ENCODE measurements at places on chromosomes 16 and 17.

- DNase-seq, result no peak
Observed at GRCh38 chr16:11852092-11852809, 909 bp upstream of the RSL1D1 start.

- DNase-seq, result peak; percentile 34
Observed at GRCh38 chr17:75153780-75154194, 525 bp downstream of the JPT1 start.

- no peak for DNase-seq
Observed at GRCh38 chr16:70493802-70494201, 29.6 kb downstream of the COG4 start.

GRCh38 chr17:15078570-15078969 lies 186.6 kb downstream of the PMP22 start:
- no peak for DNase-seq

DNA sequence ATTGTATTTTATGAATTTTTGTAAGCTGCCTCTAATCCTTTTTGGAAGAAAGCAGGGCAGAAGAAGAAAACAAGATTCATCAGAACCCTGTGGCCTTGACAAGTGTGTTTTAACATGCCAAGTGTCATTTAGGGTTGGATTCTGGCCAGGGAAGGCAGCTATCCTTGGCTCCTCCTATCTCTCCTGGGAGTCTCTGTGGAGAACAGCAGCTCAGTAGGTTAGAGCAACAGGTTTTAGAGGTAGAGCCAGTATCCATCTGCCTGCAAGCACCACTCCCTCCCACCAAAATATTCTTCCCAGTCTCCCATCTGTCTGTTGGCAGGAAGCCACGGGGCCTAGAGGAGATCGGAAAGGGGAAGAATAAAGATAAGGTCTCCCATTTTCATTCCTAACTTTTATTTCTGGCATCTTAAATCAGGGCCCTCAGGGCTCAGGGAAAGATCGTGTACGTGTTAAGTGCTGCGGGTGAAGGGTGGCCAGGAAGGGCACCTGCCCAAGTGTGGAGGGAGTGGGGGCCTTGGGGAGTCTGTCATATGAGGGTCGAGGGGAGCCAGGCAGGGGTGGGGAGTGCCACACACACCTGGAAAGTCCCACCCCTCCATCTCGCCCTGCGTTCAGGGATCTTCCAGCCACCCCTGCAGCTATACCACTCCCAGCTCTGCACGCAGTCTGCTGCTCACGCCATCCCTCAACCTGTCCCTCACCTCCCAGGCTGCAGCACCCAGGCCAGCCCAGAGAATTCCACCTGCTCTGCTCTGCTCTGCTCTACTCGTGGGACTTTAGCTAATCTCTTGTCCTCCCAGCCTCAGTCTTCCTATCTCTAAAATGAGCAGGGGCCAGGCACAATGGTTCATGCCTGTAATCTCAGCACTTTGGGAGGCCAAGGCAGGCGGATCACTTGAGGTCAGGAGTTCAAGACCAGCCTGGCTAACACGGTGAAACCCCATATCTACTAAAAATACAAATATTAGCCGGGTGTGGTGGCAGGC lies 17.1 kb upstream of the CPSF4L start:
- DNase-seq, result no peak

DNA sequence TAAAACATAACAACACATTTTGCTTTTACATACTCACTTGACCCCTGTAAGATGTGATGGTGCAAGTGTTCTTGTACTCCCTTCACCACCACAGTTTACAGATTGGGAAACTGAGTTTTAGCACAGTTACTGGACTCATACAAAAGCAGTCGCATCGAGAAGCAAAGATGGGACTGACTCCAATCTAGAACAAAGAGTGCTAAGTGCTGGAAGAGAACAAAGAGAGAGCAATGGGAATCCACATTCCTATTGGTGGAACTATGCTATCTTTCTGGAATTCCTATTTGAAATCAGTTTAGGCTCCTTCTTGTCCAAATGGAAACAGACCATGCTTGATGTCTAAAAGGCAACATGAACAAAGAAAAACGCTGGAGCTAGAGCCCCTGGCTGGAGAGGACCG lies 9.1 kb downstream of the TOM1L2 start:
- DNase-seq, result no peak

- no peak for DNase-seq
Observed at GRCh38 chr17:35614810-35615209, 27.7 kb downstream of the AP2B1 start.

DNA sequence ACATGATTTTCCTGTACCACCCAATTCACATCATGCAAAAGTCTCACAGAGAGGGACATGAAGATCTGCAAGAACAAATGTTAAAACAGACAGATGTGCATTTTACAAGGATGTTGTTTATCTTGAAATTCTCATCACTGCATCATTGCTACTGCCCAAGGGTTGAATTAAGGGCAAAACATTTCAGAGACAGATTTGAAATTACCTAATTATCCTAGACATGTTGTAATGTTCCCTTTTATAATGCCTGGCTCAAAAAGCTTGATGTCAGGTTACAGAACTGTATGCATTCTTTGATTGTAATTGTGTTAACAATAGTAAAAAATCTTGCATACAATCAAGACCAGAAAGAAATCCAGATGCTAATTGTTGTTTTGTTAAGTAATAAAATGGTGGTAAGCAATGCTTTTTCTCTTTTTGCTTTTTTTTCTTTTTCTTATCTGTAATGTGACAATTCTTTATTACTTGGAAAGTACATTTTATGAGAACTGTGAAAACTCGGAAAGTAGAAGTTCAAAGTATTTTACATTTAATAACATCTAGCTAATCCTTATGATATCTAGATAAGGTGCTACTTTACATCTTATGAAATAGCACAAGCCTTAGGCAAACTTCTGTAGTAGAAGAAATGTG lies 3.6 kb upstream of the DUSP14 start:
- DNase-seq, result no peak

DNA sequence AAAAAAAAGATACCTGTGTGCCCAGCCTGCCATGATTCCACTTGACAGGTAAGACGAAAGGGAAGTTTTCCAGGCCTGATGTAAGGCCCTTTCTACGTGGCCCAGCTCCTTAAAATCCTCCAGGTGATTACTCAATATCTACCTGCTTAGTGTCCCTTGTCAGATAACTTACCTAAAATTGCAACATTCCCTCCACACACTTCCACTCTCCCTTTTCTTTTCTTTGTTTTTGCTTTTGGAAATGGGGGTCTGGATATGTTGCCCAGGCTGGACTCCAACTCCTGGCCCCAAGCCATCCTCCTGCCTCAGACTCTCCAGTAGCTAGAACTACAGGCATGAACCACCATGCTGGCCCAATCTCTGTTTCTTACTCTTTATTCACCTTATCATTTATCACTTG lies 7.2 kb upstream of the PLXDC1 start:
- no peak for DNase-seq

- no peak for DNase-seq
Observed at GRCh38 chr17:11601661-11602060, 3.4 kb downstream of the DNAH9 start.

DNA sequence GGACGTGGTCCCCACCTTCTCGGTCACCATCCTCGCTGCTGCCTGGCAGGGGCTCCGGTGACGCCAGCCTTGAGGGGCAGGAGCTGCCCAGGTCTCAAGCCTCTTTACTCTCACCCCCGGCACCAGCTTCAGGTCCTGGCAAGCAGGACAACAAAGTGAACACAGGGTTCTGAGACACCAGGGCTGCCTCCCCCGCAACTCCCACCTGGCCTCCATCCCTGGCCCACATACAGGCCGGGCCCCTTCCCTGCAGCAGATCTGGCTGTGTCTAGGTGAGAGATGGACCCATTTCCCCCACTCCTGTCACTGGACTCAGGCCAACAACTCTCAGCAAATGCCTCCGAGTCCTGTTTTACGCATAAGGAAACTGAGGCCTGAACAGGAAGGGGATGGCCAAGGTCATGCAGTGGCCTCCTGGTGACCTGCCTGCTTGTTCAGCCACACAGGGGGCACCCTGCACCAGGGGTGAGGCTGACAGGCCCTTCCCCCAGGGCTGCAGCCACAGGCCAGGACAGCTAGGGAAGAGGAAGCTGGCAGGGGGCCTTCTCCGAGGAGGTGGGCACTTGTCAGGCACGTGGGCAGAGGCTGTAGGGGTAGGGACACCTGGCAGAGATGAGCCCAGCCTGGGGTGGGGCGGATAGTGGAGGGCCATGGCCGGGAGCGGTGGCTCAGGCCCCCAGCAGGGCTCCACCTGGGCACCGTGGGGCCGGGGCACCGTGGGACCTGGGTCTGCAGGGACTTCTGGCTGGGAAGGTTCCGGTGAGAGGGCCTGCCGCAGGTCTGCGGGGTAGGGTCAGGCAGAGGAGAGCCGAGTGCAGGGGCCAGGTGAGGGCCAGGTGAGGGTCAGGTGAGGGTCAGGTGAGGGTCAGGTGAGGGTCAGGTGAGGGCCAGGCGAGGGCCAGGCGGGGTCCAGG lies 46.7 kb upstream of the PVALEF start:
- DNase-seq, result no peak

DNA sequence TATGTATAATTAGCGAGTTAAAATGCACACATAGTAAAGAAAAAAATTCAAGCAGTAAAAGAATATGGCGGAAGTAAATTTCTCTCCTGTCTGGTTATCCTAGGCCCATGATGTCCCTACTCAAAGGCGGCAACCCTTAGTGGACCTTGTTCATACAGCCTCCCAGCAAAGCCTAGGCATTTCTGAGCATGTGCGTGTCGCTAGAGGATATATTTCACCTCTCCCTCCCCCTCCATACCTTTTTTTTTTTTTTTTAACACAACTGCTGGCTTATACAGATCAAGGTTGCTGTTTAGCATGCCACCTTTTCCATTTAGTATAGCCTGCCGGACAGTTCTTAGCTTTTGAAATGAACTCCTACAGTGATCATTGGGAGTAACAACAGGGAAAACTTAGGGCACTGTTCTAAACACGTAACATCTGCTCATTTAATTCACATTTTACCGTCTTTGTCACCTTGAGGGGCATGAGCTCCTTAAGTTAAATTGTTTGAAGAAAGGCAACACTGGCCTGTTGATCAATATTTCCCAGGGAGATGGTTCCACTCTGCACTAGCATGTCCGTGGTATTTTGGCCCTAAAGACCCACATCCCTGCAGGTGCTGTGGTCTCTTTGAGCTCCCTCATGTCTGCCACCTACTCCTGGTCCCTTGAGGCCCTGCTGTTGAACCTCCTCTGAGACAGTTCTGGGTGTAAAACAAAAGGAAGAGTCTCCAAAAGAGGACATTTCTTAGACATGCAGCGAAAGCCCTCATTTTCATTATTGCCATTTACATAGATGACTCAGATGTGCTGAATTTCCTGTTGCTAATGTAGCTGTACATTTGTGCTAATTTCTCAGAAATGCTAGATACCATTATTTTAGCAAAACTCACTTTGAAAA lies 4.1 kb upstream of the TNFRSF13B start:
- DNase-seq, result no peak

GRCh38 chr17:73228748-73229236 lies 32.9 kb downstream of the CPSF4L start:
- peak; percentile 15 for DNase-seq

- no peak for DNase-seq
Observed at GRCh38 chr17:31907342-31907962, 5.9 kb upstream of the UTP6 start.

DNA sequence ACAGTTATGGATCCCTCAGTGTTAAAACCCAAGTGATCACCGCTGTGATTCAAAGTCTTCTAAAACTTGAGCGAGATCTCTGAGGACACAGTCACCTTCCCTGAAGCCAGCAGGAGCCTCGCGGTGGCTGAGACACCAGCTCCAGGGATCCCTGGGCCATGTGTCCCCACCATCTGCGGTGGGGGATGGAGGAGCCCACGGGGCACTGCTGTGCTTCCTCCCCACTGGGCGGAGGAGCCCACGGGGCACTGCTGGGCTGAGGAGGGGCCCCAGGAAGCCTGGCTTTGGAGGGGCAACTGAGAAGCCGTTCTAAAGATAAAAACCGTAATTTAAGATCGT lies 65.7 kb upstream of the METRNL start:
- no peak for DNase-seq

GRCh38 chr16:49980166-49980565 lies 44.9 kb upstream of the CNEP1R1 start:
- no peak for DNase-seq

DNA sequence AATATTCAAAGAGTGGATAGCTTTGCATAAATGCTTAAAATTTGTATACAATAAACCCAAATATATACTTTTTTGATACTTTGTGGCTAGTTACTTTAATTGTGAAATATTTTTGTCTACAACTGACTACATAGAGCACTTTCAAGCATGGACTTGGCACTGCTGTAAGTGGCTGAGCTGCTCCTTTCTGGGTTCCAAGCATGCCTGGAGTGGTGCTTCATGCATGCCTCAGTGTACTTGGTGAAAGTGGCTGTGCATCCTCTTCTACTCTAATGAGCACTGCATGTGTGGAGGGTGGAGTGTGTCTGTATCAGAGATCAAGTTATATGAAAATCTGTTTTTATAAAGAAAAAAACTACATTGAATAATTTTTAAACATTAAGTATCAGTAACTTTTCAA lies 94.1 kb downstream of the OMG start:
- no peak for DNase-seq

- DNase-seq, result peak; percentile 51
Observed at GRCh38 chr17:40577611-40578065, 12.4 kb upstream of the CCR7 start.

DNA sequence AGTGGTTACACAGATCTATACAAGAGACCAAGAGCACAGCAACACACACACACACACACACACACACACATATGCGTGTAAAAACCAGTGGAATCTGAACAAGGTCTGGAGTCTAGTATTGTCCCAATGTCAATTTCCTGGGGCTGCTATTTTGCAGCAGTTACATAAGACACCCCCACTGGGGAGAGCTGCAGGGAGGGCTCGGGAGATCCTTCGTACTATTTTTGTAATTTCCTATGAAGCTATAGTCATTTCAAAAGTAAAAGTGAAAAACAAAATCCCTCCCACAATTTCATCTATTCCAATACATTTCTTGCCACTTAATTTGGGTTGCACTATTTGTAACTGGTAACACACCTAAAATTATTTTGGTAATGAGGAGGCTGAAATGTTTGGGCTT lies 68.5 kb downstream of the C16orf95 start:
- DNase-seq, result peak; percentile 23

DNA sequence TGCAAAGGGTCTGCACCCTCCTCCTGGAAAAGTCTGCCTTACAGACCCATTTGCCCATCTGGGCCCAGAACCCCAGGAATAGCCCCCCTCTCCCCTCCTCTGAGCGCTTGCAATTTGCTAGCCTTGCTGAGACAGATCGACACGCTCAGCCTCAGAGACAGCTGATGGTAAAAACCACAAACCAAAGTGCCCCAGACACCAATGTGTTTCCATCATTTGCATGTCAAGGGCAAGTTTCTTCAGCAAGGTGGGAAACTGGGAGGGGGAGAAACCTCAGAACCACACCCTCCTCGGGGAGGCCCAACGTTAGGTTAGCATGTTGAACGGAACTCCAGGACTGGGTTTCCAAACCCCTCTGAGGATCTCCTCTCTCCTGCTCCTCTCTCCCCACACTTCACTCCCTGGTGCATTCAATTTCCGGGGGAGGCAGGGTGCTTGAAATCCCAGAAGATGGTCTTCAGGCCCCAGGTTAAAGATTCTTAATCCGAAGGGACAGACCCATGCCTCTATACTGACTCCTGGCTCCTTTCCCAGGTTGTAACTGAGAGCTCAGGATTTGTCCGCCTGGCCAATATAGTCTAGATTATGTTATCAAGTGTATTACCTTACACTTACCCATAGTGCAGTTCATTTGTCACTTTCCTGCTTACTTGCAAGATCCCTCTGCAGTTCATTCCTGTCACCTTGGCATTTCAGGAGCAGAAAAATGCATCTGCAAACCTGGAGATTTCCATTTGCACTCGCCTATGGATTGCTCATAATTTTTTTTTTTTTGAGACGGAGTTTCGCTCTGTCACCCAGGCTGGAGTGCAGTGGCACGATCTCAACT lies 1.3 kb upstream of the CUEDC1 start:
- peak; percentile 24 for DNase-seq

- DNase-seq, result no peak
Observed at GRCh38 chr17:11950771-11951519, 46.3 kb downstream of the ZNF18 start.
